ENCODE measurements at places on chromosomes 1 and 21.

GRCh38 chr1:39494671-39495410 is 3.4 kb downstream of the BMP8A start:
- DNase-seq, result no peak

DNA sequence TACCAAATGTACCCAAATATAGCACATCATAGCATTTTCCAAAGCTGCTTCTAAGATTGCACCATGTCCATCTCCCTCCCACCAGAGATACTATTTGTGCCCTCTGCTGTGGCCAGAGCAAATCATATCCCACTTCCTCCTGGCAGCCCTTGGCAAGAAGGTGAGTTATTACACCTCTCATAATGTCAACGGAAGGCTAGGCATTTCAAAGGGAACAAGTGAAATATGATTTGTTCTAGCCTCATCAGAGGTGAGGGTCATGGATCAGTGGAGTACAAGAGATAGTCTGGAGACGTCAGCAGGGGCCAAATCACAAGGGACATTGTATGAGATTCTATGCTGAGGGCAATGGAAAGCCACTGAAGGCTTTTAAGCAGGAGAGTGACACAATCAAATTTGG is 90.2 kb upstream of the BCAR3 start:
- DNase-seq, result no peak

DNA sequence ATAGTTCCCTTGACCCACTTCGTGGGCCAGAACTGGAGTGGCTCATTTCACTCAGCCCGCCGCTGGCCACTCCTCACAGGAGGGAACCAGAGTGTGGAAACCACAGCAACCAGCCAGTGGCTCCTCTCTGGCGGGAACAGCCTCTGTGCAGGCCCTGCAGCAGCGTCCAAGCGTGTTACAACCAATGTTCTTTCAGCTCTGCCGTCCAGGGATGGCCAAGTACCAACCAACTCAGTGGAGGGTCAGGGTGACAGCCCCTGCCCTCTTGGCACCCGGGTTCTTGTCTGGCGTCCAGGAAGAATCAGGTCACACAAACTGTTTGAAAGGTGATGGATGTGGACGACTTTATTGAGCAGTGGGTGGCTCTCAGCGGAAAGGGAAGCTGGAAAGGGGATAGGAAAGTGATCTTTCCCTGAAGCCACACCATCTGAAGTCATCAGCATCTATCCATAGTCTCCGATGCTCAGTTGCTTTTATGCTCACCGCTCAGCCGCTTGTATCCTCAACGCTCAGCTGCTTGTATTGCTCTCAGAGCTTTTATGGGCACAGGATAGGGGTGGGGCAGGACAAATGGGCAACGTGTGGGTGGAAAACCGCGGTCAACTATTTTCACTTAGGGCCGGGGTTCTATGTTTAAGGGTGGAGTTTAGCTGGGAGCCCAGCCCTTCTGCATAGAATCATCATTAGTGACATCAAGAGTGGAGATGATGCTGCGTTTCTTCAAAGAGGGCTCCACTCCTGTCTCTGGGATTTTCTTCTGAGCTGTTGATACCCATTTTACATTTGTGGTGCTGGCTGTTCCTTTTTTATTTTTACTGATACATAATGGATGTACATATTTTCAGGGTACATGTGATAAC is 250.2 kb downstream of the RRAGC start:
- no peak for DNase-seq

DNA sequence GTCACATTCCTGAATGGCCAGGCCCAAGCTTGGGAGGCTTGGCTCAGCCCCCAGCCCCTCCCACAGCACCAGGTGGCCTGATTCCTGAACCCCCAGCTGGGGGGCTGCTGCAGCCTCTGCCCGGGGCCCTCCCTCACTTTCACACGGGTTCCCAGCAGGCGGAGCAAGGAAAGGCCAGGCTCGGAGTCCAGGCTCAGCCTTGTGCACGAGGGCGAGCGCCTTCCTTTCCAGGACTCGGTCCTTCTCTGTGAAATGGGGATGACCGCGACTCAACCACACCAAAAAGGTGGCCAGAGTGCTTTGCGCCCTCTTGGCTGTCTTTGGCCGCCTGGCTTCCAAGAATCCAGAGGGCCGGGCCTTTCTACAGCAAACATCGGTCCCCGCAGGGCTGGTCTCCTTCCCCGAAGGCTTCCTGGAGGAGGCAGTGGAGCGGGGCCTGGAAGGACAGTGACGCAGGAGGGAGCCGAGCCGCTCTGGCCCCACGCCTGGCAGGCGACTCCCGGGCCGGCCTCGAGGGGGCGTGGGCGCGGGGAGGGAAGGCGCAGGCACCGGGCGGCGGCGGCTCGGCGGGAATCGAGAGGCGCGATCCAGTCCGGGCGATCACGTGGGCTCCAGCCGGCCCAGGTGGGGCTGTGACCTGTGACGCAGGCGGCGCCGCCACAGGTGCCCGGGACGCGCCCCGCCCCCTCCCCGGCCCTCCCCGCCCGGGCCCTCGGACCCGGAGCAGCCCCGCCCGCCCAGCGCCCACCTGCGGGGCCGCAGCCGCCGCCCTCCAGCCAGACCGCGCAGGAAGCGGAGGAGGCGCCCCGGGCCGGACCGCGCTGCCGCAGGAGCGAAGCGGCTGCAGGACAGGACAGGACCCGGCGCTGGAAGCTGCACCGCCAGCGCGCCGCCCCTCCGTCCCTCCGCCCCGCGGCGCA is at the start of gene ARHGEF16:
TSS of gene ARHGEF16 (plus strand) at position 775 of the 920 bp plus-strand sequence. CDS start 8,420 bp downstream, outside the sequence.
- peak; percentile 12 for DNase-seq

DNA sequence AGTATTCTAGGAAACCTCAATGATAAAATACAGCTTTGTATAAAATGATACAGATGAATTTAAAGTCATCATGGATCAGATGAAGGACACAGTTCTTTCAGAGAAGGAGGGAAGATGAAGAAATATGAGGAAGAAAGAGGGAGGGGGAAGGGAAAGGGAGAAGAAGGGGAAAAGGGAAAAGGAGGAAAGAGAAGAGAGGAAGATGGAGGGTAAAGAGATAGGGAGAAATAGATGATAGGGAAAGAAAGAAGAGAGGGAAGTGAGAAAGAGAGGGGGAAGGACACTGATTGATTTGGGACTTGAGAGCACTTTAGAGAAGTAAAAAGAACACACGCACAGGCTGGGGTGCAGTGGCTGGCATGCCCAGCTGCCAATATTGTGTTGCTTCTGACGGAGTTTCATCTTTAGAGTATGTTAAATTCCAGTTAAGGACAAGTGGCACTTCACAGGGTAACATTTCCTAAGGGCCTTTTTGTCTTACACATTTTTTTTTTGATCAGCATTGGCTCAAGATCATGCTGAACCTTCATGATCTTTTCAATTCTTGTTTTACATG is 235.9 kb upstream of the DMRTA2 start:
- no peak for DNase-seq

GRCh38 chr1:161091796-161092507 is 2.6 kb upstream of the NECTIN4 start:
- no peak for DNase-seq
